ENCODE measurements at places on chromosomes 7 and 10.

GRCh38 chr10:21334891-21335696, 190.4 kb downstream of the SKIDA1 start:
- DNase-seq, result no peak

DNA sequence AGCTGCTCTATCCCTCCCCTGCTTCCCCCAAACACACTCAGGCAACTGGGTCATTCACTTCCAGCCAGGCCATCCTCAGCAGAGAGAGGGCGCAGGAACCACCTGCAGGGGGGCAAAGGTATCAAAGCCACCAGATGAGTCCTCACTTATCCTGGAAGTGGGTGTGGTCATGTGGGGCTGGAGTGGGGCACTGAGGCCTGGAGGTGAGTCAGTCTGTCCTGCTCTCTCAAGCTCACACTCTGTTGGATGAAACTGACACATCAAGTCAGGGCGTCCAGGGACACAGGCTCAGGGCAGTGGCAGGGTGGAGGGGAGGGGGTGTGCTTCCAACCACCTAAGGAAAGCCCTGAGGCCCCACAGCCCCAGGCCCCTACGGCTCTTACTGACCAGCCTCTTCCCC, 8.0 kb upstream of the ELFN1 start:
- DNase-seq, result no peak

DNA sequence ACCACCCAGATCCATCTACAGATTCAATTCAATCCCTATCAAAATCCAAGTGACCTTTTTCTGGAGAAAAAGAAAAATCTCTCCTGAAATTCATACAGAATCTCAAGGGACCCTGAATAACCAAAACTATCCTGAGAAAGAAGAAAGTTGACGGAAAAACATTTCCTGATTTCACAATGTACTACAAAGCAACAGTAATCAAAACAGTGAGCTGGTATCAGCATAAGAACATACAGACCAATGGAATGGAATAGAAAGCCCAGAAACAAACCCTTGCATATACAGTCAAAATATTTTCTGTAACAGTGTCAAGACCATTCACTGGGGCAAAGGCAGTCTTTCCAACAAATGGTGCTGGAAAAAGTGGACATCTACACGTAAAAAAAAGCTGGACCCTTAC, 89.9 kb downstream of the JMJD1C start:
- no peak for DNase-seq

- DNase-seq, result no peak
These were observed 1.9 kb downstream of the ZKSCAN1 start for GRCh38 chr7:100017300-100017699.

DNA sequence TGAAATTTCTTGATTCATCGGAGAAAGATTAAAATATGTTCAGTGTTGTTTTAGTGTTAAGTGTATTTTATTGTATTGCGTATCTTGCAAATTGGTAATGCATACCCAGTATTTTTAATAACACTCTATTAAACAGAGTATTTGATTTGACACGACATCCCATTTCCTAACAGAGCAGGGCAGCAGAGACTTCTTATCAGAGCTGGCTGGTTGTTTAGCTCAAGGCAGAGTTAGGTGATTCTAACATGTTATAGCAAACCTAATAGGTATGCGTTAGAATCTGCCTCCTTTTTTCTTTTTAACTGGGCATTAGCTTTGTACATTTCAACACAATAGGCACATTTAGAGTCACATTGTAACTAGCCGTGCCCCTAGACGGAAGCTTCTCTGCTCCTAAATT, 57.1 kb upstream of the CELF2 start:
- DNase-seq, result no peak

- DNase-seq, result no peak
These were observed 627 bp downstream of the DUSP5 start for GRCh38 chr10:110498087-110498981.

DNA sequence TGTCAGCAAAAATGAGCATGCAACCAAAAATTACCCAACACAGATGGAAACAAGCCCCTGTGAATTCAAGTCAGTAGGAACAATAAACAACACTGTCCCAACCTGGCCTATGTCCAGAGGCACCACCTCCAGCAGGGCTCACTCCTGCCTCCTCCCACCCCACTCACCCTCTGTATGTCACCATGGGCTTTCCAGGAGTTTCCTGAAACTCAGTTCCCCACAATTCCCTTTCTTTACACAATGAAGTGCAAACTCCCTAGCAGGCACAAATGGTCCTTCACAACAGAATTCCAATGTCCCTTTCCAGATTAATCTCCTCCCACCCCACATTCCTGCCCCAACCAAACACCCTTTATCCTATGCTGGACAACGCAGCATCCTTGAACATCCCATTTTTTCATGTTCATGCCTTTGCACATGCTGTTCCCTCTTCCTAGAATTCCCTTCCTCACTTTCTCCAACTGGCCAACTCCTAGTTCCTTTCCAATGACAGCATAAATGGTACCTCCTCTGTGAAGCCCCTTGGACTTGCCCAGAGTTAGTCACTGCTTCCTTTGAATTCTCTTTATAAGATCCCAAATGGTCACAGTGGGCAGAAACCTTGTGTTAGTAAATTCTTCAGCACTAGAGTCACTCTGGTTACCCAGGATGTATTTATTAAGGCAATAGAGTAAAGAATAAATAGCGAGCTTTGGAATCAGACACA, 157.5 kb downstream of the SLIT1 start:
- DNase-seq, result no peak

GRCh38 chr7:131562941-131563340, 6.5 kb upstream of the PODXL start:
- DNase-seq, result no peak

DNA sequence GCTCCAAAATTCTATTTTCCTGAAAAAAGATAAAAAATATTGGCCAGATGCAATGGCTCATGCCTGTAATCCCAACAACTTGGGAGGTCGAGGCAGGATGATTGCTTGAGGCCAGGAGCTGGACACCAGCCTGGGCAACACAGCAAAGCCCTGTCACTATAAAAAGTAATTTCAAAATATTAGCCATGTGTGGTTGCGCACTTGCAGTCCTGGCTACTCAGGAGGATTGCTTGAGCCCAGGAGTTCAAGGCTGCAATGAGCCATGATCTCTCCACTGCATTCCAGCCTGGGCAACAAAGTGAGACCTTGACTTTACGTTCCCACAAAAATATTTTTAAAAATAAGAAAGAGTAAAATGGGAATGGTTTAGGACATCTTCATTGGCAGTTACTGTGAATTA, 104.1 kb upstream of the AFAP1L2 start:
- DNase-seq, result no peak

- peak; percentile 26 for DNase-seq
These were observed 59.8 kb downstream of the COL13A1 start for GRCh38 chr10:69861251-69862240.

DNA sequence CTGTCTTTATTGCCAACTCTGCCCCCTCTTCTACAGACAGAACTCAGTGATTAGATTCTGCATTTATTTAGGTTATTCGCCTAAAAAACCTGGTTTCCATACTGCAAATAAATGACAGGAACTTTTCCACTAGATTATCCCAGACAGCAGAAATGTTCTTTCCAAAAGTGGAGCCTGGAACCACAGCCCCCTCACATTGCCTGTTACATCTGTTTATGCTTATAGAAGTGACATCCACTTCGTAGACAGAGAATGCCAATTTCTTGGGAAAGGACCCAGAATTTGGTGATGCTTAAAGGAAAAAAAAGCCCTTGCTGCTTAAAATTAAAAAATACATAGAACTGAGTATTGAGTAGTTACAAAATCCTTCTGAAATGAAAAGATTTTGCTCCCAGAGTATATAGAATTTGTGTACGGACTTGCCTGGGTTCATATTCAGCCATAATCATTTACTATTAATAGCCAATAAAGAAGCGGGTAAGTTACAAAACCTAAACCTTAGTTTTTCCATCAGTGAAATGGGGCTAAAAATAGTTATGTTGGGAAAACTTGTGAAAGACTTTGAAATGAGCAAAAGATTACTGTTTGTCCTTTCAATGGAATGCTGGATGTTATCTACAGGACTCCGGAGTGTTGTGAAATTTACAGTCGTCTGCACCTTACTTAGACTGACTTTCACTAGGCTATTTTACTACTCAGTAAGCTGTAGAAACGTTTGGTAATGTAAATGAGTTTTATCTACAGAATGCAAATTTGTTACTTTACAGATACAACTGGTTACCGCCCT, 1.1 kb upstream of the PPP1R9A start:
- no peak for DNase-seq

GRCh38 chr10:122163174-122164022, 107.7 kb upstream of the BTBD16 start:
- DNase-seq, result no peak

GRCh38 chr10:131848741-131849590, 51.8 kb upstream of the PPP2R2D start:
- no peak for DNase-seq

DNA sequence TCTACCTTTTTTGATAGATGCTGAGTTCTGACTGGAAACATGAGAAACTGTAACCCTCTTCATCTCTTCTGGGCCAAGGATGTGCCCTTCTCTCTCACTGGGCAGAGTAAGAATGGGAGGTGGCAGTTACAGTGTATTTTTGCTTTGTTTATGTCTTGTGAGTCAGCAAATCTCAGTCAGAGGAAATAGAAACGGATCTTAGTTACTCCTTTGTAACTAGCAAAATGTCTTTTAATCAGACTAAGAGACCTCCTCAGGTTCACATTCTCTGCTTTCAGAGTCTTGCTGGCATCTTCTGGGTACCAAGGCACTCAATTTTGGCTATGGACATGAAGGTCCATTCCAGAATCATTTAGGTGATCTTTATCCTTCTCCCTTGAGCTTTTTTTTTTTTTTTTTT, 70.9 kb downstream of the HHEX start:
- peak; percentile 52 for DNase-seq

GRCh38 chr7:25359471-25360059, 131.3 kb upstream of the NPVF start:
- DNase-seq, result no peak

DNA sequence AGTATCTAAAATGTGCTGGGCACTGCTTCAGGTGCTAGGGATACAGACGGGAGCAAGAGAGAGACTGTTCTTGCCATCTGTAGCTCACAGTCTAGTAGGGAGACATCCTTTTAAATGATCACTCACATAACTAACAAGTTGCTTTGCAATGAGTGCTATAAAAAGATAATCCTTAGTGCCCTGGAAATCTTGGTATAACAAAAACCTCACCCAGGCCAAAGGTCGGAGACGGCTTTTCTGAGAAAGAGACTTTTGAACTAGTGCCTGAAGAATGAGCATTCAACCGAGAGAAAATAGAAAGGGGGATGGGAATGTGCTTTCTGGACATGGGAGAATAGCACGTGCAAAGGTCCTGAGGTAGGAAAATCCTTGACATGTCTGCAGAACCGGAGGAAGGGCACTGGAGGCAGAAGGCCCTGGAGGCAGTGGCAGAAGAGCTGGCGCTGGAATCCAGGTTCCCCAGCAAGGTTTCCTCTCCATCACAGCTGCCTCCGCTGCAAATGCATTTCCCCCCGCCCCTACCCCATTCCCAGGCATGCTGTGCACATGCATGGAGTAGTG, 89.4 kb downstream of the COL13A1 start:
- no peak for DNase-seq

DNA sequence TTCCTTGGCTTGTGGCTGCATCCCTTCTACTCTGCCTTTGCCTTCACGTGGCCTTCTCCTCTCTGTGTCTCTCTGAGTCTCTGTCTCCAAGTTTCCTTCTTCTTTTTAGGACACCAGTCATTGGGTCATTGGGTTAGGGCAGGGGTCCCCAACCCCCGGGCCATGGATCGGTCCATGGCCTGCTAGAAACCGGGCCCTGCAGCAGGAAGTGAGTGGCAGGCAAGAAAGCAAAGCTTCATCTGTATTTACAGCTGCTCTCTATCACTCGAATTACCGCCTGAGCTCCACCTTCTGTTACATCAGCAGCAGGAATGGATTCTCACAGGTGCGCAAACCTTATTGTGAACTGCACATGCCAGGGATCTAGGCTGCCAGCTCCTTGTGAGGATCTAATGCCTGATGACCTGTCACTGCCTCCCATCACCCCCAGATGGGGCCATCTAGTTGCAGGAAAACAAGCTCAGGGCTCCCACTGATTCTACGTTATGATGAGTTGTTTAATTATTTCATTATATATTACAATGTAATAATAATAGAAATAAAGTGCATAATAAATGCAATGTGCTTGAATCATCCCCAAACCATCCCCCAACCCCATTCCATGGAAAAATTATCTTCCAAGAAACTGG, 47.9 kb upstream of the DOCK1 start:
- DNase-seq, result no peak

DNA sequence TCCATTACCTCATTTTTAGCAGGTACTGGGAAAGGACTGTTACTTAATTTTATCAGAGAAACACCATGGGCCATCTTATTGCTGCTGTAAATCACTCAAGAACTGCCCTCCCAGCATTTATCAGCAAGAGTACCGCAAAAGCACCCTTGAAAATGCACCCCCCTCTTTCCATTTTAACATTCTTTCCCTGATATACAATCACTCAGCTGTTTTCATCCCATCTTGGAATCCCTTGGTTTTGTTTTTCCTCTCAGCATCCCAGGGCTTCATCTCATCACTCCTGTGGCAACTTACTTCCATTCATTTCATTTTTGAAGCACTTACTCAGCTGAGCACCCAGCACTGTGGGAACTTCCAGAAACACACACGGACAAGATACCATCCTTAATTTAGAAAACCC, 36.5 kb downstream of the RAPGEF5 start:
- DNase-seq, result no peak

- DNase-seq, result no peak
These were observed 40.3 kb downstream of the RSU1 start for GRCh38 chr10:16776896-16777295.

- no peak for DNase-seq
These were observed 24.4 kb downstream of the CSGALNACT2 start for GRCh38 chr10:43162604-43163003.

GRCh38 chr7:132075515-132075914, 500.8 kb downstream of the PLXNA4 start:
- no peak for DNase-seq

GRCh38 chr10:114384181-114384580, 20.1 kb downstream of the AFAP1L2 start:
- DNase-seq, result no peak

GRCh38 chr10:33674986-33675599, 340.6 kb upstream of the NRP1 start:
- no peak for DNase-seq

- DNase-seq, result no peak
These were observed 138.4 kb upstream of the HGF start for GRCh38 chr7:81908220-81908619.

DNA sequence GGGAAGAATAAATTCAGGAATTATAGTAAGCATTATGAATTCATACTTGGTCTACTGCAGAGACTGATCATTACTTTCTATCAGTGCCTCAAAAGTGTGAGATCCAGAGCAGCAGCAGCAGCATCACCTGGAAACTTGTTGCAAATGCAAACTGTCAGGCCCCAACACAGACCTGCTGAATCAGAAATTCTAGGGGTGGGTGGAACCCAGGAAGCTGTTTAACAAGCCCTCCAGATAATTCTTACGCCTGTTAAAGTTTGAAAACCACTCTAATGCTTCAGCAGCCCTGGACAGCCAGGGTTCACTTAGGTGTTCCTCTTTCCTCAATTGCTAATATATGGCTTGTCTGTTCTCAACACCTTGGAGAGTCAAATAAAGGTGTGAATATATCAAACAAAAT, 19.5 kb downstream of the CACUL1 start:
- no peak for DNase-seq

All from NCI-H460 (cell line).